OCI-M1 (cell line): ENCODE measurements at places on chromosomes 4 and X.

- no peak for DNase-seq
Measured at GRCh38 chrX:119996069-119996468, 52.5 kb upstream of the NKAP start.

- peak; percentile 45 for DNase-seq
Measured at GRCh38 chr4:108345862-108346817, 177.4 kb upstream of the LEF1 start.

- no peak for DNase-seq
Measured at GRCh38 chr4:172225457-172225856, 412.3 kb downstream of the GALNTL6 start.

DNA sequence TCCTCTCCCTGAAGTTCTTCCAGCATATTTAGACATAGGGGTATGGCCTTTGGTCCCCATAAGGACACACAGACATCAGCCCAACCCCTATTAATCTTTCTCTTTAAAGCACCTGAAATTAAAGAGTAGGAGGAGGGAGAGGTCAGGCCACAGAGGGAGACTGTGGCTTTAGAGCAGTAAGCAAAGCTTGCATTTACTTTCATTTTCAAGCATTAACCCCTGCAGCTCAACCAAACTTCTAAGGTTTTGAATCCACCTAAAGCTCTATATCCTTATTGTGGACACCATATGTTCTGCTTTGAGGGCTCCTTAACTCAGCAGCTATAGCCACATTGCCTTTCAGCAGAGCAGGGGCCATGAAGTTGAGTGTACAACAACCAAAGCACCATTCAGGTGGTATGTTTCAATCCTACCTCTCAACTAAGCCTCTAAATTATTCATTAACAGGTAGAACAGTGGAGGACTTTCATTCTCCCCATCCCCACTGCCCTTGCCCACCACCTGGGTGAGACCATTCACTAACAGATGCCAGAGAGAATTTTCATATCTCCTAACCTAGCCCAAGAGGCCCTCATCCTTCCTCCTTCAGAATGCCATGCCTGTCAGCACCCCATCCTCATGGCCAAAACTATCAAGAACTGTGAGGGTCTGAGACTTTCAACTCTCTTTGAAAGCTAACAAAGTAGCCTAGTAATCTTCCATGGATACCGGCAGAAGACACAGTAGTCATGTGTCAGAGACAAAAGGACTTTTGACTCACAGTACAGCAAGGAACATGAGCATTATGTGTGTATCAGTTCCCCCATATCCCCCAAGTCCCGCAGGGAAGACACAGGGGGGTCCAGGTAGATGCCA lies 20.8 kb downstream of the LIN54 start:
- DNase-seq, result peak; percentile 87

- no peak for DNase-seq
Measured at GRCh38 chrX:54172455-54172854, 10.6 kb downstream of the FAM120C start.

- no peak for DNase-seq
Measured at GRCh38 chr4:181957088-181957487, 286.1 kb upstream of the TENM3 start.

DNA sequence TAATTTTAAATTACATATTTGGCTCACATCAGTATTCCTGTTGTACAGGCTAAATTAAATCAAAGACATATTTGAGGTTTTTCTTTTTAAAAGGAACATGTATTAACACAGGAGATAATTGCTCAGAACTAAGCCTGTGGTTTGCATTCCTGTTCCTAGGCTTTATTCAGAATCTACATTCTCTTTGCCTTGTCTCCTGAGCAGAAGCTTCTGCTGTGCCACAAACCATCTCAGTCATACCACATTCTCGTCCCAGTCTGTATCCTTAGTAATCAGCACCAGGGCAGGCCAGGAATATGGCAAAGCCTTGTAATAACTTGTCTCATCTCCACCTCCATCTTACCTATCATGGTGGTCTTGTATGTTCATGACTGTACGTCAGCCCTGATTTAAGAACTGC lies 162.8 kb downstream of the ARHGAP24 start:
- no peak for DNase-seq

DNA sequence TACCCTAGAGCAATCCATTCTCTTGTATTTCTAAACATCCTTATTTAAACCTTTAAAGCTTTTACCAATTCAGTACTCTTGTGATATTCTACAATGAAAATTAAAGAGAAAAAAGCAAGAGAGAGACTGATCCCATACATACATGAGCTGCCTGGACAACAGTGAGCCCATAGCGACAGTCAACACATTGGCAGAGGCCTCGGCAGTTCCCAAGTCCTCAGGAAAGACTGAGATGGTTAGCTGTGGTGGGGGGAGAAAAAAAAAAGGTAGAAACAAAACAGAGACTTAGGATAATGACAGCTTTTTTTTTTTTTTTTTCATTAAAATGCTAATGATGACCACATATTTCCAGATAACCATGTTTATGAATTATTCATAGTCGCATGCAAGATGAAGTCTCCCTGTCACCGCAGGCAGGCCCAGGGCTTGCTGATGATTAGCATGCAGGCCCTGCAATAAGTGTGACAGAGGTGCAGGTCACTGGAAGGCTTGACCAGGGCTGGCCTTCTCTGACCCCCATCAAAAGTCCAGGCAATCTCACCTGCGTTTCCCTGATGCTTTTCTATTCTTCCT lies 148.8 kb downstream of the APBB2 start:
- no peak for DNase-seq

GRCh38 chr4:96936886-96937285 lies 1097.0 kb downstream of the PDHA2 start:
- no peak for DNase-seq

- DNase-seq, result peak; percentile 2
Measured at GRCh38 chrX:83658731-83659130, 150.6 kb downstream of the POU3F4 start.

DNA sequence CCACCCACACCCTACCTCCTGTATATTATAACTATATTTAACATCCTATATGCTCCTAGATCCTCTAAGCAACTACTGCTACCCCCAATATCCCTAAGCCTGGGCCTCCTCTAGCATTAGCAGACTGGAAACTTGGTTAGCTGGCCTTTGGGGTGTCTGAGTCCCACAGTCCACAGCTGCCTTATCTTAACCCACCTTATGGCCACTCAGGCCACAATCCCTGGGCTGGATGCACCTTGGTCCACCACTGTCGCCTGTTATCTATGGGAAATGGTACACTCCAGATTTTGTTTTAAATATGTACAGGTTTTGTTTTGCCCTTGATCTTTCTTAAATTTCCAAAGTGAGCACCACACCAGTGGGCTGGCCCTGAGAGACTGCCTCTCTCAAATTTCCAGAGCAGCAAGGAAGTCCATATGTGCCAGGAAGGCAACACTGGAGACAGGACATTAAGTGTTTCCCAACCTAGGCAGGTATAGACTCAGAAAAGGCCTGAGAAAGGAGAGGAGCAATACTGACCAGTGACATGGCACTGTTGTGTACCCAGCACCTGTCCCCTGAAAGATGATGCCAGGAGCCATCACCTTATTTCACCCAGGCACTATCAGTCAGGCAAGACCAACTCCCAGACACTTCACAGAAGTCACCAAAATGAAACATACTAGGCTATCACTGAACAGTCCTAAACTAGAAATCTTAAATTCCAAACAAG lies 921 bp downstream of the PFKFB1 start:
- DNase-seq, result peak; percentile 37

DNA sequence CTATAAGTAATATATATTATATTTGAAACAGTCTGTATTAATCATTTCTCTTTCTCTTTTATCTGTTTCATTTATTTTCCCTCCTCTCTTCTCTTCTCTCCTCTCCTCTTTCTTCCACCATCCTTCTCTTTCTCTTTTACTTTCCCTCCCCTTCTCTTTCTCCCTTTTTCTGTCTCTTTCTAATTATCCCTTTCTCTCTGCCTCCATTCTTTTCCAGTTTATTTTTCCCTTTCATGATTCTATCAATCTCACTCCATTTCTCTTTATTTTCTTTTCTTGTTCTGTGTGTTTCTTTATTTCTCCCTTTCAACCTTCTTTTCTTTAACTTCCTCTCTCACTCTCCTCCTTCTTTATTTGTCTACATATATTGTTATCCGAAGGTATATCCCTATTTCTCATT lies 399.8 kb upstream of the POU3F4 start:
- no peak for DNase-seq

DNA sequence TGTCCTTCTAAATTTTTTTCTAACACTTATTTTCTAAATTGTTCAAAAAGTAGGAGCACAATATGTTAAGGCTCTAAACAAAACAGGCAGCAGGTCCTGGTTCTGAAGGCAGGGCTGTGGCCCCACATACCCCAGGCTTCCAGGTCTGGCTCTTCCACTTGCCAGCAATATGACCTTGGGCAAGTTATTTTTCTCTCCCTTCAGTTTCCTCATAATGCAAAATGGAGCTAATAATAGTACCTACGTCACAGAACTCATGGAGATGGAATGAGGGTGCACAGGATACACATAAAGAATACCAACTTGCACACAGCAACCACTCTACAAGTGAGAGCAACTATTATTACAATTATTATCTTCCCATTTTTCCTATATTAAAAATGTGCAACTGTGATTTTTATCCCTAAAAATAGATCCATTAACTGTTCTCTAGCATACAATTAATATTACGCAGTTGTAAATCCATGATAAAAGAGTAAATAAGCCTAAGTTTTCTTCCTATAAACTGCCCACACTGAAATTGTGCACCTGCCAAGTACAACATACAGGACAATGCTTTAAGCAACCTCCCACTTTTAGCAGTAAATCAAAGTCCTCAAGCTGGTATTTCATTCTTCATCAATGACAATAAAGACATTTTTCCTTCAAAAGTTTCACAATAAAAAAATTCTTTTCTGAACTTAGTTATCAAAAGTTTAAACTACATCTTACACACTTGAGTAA lies 27.0 kb downstream of the OTUD4 start:
- no peak for DNase-seq
